ENCODE measurements at places on chromosomes 3 and 15. TPM values are rescaled to one million over a fixed set of nuclear protein-coding genes. Genes with fewer than 3 reads are reported as not detected.

KCNMB2 gene
- not detected for total RNA-seq

DLEC1 gene
- not detected for total RNA-seq

C3orf49 gene
- not detected for total RNA-seq

COL8A1 gene
- 0.20 TPM for total RNA-seq

A4GNT gene
- not detected for total RNA-seq

HCLS1 gene
- total RNA-seq, result 241 TPM

MORC1 gene
- total RNA-seq, result not detected

TF gene
- 0.89 TPM for total RNA-seq

EPB42 gene
- total RNA-seq, result not detected

GRCh38 chr3:105904251-105904650, 35.4 kb upstream of the CBLB start:
- no peak for DNase-seq

DNA sequence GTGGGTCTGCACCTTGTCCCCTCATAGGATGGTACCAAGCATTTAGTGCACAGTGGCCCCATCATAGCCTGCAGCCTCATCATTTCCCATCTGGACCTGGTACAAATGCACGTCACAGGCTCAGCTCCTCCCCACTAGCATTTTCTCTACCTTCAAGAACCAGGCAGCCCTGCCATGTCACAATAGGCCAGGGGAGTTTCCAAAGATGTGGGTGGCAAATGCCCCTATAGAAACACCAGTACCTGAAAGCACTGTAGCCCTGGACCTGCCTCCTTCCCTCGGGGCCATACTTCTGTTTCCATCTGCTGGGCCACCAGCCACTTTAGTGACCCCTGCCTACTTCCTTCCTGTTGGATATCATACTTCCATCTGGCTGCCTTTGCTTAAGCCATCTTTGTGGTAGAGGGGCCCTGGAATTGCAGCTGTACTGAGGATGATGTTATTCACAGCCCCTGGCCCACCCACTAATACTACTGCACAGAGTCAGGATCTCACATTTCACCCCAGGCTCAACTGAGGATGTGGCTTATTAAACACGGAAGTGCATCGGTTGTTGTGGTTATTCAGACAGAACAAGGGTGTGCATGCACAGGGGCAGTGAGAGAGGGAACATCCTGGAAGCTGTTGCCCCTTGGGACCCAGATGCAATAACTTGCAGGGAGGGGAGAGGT, 3.8 kb downstream of the TCTA start:
- DNase-seq, result peak; percentile 89

DNA sequence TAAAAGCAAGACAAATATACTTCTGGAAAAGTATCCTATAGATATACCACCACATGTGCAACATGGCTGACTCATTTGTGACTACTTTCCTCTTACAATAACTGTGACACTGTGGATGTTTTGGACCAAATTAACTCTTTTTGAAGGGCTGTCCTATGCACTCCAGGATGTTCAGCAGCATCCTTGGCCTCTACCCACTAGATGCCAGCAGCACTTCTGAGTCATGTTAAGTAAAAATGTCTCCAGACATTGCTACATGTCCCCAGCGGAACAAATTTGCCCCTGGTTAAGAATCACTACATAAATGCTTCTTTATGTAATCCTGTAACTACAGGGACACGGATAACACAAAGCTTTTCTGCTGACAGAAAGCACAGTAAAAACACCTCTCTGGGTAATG, 32.0 kb downstream of the RUVBL1 start:
- no peak for DNase-seq

DNA sequence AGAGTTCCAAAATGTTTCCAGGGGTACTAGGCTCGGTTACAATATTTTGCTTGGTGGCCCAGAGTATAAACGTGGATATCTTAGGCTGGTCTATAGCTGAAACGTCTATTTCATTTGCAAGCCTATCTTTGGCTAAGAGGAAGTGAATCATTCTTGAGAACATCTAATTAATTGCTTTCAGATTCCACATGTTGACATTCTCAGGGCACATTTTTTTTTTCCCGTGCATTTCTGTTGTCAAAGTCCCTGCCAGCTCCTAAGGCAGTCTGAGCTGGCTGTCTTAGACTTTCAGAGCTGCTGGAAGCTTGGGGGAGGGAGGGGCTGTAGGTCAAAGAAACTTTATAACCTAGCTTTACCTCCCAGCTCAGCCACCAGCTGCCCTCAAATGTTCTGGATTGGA, 23.2 kb upstream of the LAMP3 start:
- DNase-seq, result no peak

GRCh38 chr3:194279701-194280360, 71.3 kb downstream of the CPN2 start:
- no peak for DNase-seq

DNA sequence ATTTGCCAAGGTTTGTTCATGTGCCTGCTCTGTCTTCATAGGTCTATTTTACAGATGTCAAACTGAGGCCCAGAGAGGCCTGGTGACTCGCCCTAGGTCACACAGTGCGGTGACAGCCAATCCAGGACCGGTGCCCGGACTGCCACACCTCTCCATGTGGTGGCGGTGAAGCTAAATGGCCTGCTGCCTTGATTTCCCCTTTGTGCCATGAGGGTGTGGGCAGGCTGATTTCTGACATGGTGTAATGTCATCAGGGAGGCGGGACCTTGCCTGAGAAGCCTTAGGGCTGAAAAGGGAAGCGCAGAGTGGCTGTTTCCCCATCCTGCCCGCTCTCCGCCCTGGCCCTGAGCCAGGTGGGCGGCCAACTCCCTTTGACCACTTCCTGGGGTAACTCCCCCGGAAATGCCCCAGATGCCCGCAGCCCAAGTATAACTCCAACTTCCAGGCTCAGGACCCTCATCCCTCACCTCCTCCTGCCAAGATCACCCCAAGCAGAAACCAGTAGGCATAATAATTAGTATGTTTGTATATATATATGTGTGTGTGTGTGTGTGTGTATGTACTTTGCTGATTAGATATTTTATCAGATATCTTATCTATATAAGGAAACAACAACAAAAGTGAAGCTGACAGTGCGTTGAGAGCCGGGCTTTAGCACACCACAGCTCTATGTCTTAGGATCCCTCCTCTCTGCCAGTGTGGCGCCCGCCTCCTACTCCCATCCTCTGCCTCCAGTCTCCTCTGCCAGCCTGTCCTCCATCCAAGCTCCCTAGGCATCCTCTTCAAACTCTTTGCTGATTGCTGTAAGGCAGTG, 63.9 kb downstream of the IQSEC1 start:
- peak; percentile 88 for DNase-seq

DNA sequence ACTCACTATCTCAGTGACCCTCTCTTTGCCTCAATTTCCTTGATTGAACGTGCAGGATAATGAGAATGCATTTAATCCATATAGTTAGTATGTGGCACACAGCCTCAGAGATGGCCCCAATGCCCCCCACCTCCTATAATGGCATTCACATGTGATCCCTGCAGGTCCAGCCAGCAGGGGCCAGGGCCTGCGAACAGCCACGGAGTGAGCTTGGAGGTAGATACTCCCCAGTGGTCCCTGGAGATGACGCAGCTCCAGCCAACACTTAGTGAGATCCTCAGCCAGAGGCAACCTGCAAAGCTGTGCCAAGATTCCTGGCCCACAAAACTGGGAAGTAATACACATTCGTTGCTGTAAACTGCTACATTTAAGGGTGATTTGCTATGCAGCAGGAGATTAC, 184.9 kb upstream of the NSMCE3 start:
- DNase-seq, result no peak

DNA sequence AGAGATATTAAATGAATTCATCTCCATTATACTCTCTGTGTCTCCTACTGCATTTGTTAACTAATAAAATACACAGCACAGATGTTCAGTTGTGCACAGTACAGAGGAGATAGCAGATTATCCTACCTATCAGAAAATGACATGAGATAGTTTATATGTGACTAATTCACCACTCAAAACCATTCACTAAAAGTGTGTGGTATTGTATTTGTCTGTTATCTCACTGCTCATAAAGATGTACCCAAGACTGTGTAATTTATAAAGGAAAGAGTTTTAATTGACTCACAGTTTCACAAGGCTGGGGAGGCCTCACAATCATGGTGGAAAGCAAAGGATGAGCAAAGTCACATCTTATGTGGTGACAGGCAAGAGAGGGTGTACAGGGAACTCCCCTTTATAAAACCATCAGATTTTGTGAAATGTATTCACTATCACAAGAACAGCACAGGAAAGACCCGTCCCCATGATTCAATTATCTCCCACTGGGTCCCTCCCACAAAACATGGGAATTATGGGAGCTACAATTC, 936.3 kb downstream of the ROBO1 start:
- no peak for DNase-seq

DNA sequence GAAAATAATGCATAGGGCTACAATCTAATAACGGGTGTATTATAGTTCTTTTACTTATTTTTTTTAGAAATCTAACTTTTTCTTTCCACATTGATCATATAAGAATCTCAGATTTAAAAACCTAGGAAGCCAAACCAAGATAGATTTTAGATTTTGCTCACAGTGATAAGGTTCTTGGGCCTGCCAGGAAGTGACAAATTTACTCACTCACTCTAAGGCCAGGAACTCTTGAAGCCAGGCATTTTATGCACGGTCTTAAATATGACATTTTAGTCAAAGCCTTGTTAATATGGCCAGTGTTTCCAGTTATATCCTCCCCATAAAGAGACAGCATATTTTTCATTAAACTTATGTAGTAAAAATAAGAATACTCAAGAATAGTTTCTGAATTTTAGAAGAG, 271.4 kb downstream of the SQOR start:
- DNase-seq, result no peak

DNA sequence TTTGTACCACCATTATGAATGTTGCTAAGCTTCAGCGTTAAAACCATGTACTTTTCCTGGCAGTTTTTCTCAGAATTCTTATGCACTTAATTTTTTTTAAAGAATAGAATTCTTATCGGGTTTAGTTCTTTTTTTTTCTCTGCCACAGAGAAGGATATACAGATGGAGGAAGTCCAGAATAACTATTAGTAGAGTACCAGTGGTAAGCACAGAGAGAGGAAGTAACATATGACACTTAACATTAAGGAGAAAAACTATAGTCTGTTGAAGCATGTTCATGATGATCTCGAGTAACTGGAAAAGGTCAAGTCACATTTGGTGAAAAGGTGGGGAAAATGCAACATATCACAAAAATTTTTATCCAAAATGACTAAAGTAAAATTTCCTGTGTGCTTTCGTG, 68.9 kb downstream of the RNF13 start:
- DNase-seq, result no peak

- DNase-seq, result no peak
These were observed 237.6 kb downstream of the FEZF2 start for GRCh38 chr3:62135741-62136140.

DNA sequence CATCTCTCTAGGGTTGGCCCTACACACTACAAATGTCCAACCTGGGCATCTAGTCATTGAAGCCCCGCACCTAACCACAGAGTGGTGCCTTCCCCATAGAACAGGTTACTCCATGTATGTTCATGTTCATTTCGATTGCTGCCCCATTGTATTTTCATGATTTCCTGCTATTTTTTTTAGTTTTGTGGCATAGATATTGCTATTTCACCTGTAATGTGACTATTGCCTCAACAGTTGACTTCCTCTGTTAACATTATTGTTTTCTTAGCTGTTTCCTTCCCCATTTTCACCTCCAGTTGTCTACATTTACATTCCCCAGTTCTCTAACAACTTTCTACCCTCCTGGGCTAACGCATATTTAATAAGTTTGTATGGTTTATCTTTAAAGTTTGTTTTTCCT, 137.7 kb upstream of the RBMS3 start:
- no peak for DNase-seq

DNA sequence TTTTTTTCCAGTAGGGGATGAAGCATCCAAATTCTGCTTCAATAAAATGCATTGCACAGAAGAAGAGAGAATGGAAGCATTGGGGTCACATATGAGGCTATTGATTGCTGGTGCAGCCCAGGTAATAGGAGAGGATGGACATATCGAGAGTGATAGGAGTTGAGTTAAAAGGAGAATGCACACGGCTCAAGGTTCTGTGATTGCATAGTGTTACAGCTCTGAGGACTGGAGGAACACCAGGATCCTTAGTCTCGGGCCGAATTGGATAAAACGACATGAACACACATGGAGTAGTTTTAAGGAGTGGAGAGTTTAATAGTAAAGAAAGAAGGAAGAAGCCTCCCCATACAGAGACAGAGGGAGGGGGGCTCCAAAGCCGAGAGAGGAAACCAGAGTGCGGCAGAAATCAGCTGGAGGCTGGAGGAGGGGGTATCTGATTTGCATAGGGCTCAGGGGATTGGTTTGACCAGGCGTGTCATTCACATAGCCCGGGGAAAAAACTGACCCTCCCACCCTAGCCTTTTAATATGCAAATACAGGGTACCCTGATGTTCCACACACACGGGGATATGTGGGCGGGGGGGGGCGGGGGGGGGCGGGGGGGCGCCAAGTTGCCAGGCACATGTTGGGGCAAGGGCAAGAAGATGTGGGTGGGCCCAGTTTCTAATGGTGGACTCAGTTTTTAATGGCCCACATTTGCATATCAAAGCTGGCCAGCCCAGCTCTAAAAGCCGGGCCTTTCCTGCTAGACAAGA, 156.9 kb downstream of the AGBL1 start:
- no peak for DNase-seq

DNA sequence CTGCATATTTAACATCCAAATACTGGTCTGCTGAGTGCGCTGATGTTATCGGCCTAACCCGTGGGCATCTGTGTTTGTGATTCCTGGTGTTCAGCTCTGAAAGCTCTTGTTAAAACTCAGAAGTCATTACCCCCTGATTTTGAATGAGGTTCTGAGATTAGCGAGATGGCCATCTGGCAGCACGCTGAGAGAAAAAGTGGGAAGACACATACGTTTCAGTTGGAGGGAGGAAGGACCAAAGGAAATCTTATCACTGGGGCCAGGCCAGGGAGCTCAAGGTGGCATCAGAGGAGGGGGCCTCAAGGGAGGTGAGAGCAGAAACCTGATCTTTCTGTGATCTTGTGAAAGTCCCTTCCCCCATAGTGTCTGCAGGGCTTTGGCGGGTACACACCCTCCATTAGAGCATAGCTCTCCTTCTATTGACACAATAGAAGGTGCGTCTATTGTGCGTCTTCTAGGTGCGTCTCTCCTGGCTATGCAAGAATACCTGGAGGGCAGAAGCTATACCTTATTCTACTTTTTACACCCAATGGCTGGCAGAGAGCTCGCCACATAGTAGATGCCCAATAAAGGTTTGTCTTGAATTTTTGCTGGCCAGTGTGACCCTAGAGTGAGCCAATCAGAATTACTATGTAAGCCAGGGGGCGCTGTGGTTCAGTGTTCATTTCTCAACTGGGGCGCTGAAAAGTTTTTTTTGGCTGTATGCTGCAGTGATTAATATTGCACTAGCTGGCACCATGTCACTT, 182.4 kb downstream of the SHQ1 start:
- DNase-seq, result peak; percentile 67

DNA sequence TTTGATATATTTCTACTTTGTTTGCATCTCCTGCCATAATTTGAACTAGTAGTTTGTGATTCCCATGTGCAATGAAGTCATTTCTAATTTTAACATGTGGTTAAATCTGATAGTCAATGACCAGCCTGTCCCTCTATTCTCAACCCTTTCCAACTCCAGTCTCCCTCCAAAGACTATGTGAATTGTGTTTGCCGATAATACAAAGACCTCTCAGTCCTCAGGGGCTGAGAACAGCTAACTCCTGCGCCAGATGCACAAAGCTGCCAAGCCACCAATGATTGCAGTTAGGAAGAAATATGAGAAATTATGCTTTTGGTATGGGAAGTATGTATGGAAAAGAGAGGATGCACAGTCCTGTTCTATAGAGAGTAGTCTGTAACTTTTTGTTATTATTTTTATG, 54.0 kb downstream of the KCNH8 start:
- DNase-seq, result no peak

- no peak for DNase-seq
These were observed 155.3 kb downstream of the SHQ1 start for GRCh38 chr3:72692990-72693389.
